Smooth muscle cell of the brain vasculature (primary cell): ENCODE measurements at places on chromosomes 6 and 20.

DNA sequence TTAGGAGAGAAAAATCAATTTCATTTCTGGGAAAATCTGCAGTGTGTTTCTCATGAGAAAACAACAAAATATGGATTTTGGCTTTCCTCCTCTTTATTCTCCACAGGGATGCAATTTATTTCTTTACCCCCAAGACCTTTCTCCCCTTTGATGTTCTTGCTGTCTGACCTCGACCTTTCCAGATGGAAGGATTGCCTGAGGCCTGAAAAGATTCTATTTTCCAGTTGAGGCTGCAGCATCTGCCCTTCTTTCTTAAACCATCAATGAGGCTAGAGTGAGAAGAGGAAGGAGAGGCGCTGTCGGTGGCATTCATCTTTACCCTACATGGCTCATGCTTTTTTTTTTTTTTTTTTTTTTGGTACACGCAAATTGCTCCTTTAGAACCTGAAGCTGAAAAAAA lies 344.2 kb upstream of the BTBD3 start:
- no peak for DNase-seq

- DNase-seq = no peak
These were observed 364.1 kb downstream of the GJA1 start for GRCh38 chr6:121799574-121799973.

GRCh38 chr6:82183642-82184282 lies 63.8 kb downstream of the IBTK start:
- DNase-seq = no peak

DNA sequence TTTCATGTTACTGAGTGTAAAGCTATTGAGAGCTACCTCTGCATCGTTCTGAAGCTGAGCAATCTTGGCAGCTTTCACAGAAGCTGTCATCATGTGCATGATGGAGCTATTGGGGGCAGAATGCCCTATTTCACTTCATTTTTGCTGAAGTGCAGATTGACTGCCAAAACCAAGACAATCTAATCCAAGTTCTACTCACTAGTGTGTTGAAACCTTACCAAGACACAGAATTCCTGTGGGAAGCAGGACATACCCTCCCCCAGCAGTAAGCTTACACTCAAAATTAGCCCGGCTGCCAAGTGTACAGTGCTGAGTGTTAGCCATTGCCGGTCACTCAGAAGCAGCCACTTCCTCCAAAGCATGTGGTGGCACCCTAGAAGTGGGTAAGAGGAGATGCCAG lies 177.3 kb upstream of the TENT5A start:
- no peak for DNase-seq

GRCh38 chr6:65746302-65746701 lies 39.3 kb upstream of the EYS start:
- no peak for DNase-seq
